ENCODE measurements at places on chromosomes 2 and 18.

DNA sequence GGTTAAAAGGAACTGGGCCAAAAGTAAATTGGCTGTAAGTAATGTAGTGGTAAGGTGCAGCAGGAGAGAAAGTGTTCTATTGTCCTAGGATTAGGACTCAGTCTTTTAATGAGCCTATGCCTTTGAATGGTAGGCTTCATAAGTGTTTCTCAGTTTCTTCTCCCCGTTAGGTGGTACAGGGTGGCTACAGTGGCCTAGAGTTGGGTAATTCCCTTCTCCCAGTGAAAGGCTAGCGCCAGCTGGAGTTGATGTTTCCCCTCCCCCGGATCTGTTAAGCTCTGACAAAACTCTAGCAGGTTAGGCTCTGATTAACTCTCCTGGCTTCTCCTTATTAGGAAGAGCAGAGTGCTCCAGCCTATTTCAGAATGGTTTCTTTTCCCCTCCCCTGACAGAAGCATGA lies 127.7 kb downstream of the DNAH6 start:
- no peak for DNase-seq

DNA sequence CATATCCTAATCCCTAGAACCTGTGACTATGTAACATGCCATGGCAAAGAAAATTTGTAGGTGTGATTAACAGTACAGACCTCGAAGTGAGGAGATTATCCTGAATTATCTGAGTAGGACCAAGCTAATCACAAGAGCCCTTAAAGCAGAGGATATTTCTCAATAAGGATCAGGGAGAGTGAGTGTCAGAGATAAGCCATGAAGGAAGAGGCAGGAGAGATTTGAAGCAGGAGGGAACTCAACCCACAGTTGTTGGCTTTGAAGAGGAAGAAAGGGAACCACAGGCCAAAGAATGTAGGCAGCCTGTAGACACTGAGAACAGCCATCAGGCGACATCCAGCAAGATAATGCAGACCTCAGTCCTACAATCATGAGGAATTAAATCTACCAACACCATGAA lies 229.3 kb downstream of the NBAS start:
- DNase-seq: no peak

GRCh38 chr2:320561-320960 lies 32.7 kb upstream of the ALKAL2 start:
- no peak for DNase-seq

GRCh38 chr2:30503007-30503694 lies 56.1 kb downstream of the LCLAT1 start:
- DNase-seq: no peak

GRCh38 chr18:79117385-79117784 lies 48.2 kb downstream of the ATP9B start:
- no peak for DNase-seq

DNA sequence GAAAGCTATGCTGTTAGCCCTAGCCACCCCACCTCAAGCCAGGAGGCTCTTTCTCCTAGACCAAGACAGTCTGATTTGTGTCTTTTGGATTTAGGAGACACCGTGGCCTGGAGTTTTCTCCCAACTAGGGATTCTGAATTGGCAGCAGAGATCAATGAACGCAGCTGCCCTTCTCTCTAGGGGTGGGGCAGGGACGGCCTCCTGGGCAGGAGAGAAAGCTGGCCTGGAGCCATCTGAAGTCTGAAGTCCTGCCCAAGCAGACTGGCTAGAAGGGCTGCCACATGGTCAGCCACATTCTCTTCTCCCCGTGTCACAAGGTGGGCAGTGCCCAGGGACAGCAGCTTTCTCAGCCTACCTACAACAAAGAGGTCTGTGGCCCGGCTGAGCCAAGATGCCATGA lies 45.1 kb downstream of the PIEZO2 start:
- DNase-seq: no peak

DNA sequence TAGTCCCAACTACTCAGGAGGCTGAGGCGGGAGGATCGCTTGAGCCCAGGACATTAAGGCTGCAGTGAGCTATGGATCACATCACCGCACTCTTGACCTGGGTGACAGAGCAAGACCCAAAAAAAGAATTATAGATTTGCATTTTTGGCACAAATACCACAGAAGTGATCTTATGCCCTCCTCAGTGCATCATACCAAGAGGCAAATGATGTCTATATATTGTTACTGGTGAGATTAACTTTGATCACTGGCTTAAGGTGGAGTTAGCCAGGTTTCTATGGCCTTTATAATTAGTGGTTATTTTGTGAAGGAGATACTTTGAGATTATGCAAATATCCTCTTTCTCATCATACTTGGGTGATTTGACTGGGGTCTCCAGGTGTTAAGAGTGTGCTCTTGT lies 22.1 kb upstream of the CATIP start:
- no peak for DNase-seq

- no peak for DNase-seq
Measured at GRCh38 chr2:72932045-72932740, 14.9 kb downstream of the EMX1 start.

- no peak for DNase-seq
Measured at GRCh38 chr2:17736989-17737388, 16.6 kb downstream of the SMC6 start.

DNA sequence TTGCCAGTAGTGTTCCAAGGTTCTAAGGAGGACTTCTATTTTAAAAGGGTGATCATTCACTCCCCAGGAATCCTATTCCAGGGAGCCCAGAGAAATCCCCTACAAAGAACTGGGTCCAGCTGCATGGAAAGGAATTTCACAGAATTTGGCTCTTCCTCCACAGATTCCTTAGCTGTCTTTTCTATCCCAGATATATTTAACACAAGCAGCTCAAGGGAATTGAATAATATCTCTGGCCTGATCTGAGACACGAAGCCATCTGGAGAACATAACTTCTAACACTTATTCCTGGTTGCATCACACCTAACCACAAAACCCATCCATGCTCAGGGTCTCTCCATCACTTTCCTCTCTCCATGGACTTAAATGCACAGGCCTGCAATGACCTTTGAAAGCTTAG lies 306.7 kb upstream of the ACVR2A start:
- no peak for DNase-seq

GRCh38 chr2:98663511-98664090 lies 55.2 kb downstream of the UNC50 start:
- DNase-seq: no peak

DNA sequence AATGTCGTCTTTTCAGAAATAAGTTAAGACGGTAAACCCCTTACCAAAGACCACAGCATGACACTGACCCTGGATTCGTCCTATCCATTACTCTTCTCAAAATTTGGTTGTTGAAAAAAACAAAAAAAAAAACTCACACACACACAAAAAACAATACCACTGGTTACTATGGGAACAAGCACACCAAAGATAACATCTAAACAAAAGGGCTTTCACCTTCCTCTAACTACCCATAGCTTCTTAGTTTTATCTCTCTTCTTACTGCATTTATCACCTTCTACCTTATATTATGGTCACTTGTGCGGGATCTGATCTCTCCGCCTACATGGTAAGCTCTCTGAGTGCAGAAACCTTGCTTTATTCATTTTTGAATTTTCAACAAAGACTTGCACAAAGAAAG lies 192.7 kb downstream of the STK39 start:
- no peak for DNase-seq

DNA sequence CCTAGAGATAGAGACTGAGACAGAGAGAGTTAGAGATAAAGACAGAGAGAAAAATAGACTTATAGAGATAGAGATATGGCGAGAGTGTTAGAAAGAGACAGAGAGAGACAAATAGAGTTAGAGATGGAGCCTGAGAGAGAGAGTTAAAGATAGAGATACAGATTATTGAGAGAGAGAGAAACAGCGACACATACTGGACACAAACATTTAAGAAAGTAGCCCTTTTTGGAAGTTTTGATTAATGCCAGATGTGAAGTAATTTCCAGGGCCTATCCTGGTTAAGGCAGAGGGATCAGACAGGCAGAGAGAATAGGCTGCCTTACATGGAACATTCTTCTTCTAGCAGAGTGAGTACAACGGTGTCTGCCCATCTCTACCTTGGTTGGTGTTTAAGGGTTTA lies 311.6 kb upstream of the CDH7 start:
- no peak for DNase-seq

DNA sequence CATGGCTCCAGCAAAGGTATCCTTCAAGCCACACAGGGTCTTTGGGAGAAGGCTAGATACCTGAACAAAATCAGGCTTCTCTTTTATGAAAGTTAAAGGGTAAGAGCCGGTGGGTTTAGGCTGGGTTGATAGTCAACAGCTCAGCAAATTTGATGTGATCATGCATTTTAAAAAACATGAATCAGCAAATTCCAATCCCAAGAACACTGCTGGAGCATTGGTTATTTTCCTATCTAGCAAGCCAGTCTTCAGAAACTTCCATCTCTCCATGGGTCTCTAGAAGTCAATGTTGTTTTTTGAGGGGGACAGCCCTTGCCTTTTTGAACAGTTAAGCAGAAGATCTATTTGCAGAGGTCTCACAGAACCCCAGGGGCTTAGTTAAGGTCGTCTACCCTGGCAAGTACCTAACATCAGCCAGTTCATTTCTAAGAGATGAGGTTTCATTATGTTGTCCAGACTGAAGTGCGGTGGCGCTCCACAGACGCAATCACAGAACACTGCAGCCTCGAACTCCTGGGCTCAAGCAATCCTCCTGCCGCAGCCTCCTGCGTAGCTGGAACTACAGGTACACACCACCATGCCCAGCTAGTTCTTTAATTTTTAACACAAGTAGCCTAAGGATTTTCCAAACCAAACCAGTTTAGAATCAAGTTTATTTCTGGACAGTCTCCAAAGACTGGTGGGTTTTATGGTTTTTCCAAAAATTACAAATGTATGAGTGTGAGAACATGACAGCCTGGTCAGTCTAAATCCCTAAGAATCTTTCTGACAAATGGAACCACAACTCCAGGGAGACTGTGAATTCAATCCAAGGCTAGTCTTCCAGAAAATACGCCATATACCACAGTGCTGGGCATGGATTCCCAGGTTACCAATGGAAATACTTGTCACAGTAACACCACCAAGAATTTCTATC lies 4.1 kb upstream of the ZCCHC2 start:
- DNase-seq: no peak

- DNase-seq: no peak
Measured at GRCh38 chr2:43877782-43878464, 39.2 kb downstream of the ABCG8 start.

GRCh38 chr2:198097630-198098029 lies 293.2 kb downstream of the PLCL1 start:
- DNase-seq: no peak

DNA sequence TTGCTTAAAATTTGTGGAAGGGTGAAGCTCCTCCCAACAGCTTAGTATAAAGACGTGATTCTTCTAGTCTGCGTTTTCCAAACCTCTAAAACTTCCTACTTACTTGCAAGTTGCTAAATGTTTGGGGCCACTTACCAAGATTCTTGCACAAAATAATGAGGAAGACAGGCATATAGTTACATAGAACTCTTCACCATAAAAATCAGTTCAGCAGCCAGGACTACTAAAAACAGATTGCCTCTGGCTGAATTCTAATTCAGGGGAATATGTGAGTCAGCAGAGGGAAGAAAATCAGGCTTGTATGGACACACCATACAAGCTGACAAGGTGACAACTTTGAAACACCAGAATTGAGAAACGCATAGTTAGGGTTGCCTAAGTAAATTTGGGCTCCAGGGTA lies 2.8 kb upstream of the PEX13 start:
- DNase-seq: no peak

DNA sequence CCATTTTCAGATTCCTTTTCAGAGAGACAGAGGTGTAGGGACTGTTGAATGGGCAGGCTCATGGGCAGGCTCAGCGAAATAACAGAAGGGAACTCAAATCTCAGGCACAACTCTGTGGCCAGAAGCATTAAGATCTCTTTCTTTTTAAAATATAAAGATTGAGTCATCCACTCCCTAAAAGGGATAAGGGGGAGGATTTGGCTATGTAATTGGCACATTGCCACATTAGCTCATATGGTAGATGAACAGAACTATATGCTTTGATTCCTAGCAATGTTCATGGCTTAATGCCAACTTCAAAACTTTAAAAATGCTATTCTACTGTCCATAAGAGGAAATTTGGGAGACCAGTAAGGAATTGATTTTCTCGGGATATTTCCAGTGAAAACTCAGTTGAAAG lies 53.8 kb upstream of the SLC5A7 start:
- no peak for DNase-seq

DNA sequence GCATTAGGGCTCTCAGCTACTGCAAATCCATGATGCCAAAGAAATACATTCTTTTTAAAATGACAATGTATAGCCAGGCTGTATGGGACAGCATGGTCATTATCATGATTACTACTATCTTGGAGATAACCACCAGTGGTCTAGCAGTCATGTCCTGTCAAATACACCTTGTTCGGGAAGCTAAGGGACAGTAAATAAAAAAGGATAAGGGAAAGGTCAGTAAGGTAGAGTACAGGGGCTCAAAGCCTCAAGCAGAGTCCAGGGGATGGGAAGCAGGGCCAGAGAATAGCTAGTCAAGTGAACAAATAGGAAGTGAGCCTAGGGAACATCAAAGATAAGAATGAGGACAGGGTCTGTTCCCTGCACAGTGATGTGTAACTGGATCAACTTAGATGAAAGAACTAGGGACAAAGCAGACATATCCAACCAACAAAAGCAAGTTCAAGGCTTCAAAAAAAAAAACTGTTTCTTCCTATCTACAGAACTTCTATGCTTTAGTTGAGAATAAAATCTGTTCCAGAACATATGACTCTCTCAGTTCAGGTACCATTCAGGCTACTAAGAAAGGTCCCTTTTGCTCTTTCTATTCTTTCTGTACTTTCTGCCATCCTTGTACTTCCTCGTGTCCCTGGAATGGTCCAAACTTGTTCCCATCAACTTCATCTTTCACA lies 62.9 kb upstream of the EHBP1 start:
- no peak for DNase-seq

DNA sequence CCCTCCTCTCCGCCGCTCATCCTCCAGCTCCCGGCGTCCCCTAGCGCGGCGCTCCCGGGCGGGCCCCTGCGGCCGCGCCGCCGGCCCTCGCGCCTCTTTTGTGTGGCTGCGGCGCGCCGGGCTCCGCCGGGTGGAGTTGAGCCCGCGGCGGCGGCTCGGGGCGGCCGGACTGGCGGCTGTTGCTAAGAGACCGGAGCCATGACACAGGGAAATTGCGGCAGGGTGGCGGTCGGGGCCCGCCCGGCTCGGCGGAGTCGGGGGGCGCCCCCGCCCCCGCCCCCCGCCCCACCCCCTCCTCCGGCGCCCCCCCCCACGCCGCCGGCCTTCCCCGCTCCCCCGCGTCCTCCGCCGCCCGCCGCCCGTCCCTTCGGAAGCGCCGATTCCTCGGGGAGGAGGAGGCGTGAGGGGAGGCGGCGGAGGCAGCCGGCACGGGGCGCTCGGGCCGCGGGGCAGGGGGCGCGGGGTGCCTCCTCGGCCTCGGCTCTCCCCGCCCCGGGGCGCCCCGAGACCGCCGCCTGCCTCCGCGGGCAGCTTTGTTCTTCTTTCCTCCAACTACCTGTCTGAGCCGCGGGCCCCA lies at the start of gene TMEM200C:
TMEM200C (minus strand) TSS at position 224 of the 577 bp plus-strand sequence. CDS start 3,459 bp downstream, outside the sequence.
- no peak for DNase-seq

GRCh38 chr18:76914314-76914713 lies 92.0 kb downstream of the ZNF236 start:
- DNase-seq: no peak

GRCh38 chr2:132766573-132766972 lies 96.6 kb upstream of the LYPD1 start:
- DNase-seq: no peak
